Activated T-cell treated with anti-CD3 and anti-CD28 coated beads for 24 hours (primary cell): ENCODE measurements at places on chromosomes 7 and 10.

DNA sequence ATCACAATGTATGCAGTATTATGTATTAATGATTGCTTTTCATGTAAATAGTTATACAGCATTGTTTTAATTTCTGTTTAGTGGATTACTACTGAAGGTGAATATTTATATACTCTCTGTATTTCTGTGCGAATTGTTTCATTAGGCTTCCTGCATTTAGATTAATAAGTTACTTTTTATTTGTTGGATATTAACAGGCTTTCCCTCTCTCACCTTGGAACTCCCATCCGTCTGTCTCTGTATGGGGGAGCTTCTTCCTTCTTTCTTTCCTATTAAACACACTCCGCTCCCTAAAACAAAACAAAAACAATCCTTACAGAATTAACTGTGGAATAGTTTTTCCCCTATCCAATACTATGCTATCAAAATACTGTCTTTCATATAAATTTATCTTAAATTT lies 205.1 kb downstream of the CACNB2 start:
- no peak for DNase-seq

DNA sequence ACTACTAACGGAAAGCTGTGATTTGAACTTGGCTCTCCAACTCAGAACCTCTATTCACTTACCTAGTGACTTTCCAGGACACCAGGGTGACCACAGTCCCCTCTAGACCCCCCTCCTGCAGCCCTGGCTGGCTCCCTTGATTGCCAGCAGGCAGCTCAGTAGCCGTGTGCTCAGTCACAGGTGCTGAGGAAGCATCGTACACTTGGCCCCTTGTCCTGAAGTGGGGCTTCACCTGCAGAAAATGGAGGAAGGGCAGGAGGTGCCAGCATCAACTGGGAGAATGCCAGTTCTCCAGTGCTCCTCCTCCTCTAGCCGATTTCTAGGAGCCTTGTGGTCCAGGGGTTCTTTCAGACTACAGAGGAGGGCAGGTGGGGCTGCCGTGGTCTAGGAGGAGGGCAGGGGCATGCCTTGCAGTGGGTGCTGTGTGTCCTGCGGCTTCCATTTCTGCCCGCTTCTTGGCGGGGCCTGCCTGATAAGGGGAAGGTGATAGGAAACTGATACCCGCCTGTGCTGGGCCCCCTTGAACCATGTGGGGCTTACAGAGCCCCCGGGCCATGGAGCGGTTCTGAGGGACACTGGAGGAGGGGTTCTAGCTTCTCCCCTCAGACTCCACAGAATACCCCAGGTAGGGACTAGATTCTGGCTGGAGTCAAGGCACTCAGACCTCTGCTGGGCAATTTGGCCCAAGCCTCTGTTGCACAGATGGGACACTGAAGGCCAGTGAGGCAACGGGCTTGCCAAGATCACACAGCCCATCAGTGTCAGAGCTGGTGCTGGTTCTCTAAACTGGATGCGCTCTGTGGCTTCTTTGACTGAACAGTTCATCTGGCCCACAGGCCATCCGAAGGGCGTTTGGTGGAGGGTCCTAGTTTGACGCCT lies 14.0 kb downstream of the FAM241B start:
- no peak for DNase-seq

- DNase-seq = no peak
Observed at GRCh38 chr7:75596727-75597614, 104.9 kb downstream of the SPDYE5 start.

DNA sequence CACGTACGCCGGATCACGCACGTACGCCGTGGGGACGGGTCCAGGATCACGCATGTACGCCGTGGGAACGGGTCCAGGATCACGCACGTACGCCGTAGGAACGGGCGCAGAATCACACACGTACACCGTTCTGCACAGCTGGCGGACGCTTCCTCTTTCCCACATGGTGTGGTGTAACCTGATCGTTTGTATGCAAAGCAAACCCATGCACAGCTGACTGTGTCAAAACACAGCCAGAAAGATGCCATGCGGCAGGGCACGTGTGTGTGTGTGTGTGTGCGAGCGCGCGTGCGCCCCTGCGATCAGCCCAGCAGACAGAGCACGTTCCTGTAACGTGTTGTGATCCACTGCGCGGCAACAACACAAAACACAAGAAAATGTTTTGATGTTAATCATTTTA lies 573.6 kb downstream of the DNAJB6 start:
- DNase-seq = no peak

- DNase-seq = peak; percentile 32
Observed at GRCh38 chr7:103065667-103066066, 8.9 kb downstream of the FBXL13 start.

DNA sequence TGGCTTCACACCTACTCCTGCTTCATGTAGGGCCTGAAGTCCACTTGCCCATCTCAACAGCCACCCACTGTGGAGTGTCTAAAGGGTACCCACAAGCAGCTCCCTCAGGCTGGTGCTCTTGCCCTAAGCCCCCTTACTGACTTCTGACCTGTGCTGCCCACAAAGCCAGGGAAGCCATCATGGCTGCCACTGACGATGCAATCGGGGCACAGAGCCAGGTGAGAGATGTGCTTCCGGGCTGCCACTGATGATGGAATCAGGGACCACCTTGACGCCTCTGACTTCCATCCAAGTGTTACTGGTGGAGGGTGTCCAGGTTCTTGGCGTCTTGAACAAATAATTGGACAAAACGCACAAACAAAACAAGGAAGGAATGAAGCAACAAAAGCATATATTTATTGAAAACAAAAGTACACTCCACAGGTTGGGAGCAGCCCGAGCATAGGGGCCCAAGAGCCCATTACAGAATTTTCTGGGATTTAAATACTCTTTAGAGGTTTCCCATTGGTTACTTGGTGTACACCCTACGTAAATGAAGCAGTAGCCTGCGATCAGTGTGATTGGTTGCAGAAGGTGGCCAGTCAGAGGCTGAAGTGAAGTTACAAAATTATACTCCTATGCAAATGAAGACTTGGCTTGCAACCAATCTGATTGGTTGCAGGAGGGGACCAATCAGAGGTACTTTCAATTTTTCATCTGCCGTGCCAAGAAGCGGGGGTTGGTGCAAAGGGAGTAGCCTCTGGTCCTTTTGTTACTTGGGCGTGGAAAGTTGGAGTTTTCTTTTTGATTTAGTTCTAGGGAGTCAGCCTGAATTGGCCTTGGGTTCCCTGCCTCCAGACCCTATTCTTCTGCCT lies 4.5 kb downstream of the CPA2 start:
- no peak for DNase-seq

DNA sequence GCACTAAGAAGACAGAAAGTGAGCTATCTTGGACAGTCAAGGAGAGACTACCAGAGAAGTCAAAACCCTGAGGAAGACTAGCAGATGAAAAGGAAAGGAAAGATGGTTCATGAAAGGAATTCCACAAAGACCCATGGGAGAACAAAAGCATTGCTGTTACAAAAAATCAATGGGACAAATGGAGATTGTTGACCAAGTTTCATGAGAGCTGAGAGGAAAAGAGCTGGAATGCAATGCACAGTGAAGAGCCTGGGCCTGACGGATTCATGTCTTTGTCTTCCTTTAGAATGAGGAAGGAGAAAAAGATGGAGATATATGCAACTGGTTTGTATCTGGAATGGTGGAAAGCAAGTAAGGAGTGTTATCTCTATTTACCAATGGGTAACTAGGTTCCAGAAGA lies 17.3 kb downstream of the TMEM243 start:
- no peak for DNase-seq

DNA sequence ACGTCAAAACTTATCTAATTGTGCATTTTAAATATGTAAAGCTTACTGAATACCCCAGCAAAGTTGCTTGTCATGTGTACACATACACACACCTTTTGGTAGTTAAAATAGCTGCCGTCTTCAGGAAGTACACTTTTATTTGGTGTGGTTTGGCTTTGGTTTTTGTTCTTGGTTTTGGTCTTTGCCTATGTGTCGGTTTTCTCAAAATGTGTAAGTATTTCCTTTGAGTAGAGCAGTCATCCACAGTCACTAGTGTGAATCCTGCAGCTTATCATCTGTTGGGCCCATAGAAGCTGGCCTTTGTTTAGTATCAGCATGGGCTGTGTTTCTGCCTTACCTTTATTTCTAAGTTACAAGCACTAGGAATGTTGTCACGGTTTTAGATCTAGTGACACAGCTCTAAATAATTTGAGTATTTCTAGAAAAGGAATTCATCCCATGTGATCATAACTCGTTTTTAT lies 35.3 kb downstream of the NET1 start:
- DNase-seq = peak; percentile 14

GRCh38 chr10:125149036-125149679 lies 11.2 kb downstream of the CTBP2 start:
- DNase-seq = no peak

- DNase-seq = no peak
Observed at GRCh38 chr10:47309408-47310089, 9.6 kb downstream of the GDF10 start.

- DNase-seq = no peak
Observed at GRCh38 chr10:58554316-58554715, 41.6 kb downstream of the BICC1 start.

GRCh38 chr7:142108728-142109505 lies 2.6 kb upstream of the MGAM2 start:
- DNase-seq = no peak

GRCh38 chr7:96833676-96834453 lies 124.2 kb upstream of the SEM1 start:
- DNase-seq = no peak

DNA sequence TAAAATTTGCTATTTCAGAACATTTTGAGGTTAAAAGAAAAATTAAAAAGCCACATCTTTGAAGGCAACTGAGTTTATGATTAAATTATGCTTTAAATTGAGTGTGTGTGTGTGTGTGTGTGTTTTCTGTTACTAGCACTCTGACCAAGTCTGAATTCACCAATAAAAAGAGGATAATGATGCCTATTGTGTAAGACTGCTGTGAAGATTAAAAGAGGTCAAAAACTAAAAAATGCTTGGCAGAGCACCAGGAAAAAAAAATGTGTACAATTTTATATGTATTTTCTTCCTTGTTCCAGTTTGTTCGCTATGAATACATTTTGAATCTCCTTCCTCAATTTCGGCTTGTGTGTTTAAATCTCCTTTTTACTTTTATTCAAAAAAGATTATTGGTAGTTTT lies 316.6 kb upstream of the MAGI2 start:
- DNase-seq = no peak
